ENCODE measurements at places on chromosomes 3 and 15.

- no peak for DNase-seq
These were observed 72.9 kb downstream of the MOBP start for GRCh38 chr3:39540162-39540921.

DNA sequence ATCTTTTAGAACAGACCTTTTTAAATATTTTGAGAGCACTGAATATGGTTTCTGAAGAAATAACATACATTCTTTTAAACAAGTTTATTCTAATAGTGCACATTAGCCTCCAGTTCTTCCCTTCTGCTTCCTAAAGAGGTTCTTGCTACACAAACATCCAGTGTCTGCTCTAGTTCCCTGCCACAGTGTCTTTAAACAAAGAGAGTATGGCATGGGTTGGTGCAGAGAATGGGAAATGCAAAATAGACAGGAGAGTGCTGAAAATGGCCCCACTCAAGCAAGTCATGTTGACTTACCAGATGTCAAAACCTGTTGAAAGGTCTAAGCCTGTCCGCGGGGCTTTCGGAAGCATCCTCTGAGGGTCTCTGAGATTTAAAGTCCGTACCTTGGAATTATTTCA is 72.1 kb upstream of the RPL35A start:
- DNase-seq, result no peak

DNA sequence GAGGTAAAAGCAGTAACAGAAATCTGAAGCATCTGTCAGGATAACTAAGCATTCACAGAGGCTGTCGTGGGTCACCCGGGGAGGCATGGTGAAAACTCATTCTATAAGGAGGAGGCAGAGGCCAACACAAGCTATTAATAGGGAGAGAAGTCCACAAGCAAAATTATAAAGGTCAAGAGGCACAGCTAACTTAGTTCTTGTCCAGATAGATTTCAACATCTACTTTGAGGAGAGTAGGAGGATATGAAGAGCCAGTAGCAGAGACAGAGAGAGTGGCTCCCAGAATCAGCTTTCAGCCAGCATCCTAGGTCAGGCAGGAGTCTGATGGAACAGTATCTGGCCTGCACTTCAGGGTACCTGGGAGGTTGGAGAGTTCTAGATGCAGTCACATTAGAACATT is 95.3 kb downstream of the STAC start:
- no peak for DNase-seq

DNA sequence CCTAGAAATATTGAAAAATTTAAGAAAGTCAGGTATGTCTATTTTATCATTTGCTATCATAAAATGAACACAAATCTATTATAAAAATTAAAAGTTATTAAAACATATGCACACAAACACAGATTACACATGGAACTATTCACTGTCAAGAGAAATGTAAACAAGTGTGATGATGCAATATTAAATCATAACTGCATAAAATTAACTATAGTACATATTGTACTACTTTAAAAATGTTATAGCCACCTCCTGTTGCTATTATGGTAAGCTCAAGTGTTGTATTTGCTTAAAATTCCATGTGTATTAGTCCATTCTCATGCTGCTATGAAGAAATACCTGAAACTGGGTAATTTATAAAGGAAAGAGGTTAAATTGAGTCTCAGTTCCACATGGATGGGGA is 54.7 kb upstream of the CMC1 start:
- DNase-seq, result no peak

- no peak for DNase-seq
These were observed 251.0 kb upstream of the P2RY1 start for GRCh38 chr3:152583963-152584362.

DNA sequence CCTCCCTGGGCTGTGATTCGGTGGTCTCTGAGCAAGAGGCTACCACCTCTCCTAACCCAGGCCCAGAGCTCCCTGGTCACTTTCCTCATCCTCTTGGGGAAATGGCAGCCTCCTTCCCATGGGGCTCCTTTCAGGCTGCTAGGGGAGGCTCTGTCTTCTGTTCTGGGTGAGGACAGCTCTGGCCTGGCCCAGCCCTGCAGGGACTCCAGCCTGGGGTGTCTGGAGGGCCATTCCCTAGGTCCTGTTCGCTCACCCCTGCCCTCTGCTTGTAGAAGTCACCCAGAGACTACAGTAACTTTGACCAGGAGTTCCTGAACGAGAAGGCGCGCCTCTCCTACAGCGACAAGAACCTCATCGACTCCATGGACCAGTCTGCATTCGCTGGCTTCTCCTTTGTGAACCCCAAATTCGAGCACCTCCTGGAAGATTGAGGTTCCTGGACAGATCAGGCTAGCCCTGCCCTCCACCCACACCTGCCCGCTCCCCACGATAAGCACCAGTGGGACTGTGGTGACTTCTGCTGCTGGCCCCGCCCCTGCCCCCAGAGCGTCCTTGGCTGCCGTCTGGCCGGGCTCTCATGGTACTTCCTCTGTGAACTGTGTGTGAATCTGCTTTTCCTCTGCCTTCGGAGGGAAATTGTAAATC is 30.9 kb downstream of the PRKCD start:
- no peak for DNase-seq

- no peak for DNase-seq
These were observed 34.8 kb upstream of the CTSH start for GRCh38 chr15:78979456-78980320.

DNA sequence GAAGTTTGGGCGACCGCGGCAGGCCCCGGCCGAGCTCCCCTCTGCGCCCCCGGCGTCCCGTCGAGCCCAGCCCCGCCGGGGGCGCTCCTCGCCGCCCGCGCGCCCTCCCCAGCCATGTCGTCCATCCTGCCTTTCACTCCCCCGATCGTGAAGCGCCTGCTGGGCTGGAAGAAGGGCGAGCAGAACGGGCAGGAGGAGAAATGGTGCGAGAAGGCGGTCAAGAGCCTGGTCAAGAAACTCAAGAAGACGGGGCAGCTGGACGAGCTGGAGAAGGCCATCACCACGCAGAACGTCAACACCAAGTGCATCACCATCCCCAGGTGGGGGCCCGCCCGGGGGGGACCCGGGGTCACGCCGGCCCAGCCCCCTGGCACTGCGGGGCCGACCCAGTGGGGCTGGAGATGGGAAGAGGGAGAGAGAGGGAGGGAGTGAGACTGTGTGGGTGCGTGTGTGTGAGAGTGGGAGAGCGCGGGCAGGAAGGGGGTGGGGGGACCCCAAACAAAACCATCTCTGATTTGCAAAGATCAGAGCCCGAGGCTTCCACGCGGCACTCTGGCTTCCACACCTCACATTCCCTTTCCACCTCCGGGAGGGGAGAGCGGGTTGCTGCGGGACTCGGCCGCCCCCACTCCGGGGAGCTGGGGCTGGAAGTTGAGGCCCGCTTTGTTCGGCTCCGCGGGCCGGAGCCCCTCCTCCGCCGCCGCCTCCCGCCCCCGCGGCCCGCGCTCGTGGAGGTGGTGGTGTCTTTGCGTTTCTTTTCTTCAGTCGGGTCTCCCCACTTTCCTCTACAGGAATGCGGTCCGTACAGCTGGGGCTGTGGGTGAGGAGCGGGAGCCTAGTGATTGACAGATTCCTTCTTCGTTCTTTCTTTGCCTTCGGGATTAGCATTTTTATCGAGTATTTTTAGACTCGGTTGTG is 898 bp downstream of the SMAD3 start:
- DNase-seq, result no peak

DNA sequence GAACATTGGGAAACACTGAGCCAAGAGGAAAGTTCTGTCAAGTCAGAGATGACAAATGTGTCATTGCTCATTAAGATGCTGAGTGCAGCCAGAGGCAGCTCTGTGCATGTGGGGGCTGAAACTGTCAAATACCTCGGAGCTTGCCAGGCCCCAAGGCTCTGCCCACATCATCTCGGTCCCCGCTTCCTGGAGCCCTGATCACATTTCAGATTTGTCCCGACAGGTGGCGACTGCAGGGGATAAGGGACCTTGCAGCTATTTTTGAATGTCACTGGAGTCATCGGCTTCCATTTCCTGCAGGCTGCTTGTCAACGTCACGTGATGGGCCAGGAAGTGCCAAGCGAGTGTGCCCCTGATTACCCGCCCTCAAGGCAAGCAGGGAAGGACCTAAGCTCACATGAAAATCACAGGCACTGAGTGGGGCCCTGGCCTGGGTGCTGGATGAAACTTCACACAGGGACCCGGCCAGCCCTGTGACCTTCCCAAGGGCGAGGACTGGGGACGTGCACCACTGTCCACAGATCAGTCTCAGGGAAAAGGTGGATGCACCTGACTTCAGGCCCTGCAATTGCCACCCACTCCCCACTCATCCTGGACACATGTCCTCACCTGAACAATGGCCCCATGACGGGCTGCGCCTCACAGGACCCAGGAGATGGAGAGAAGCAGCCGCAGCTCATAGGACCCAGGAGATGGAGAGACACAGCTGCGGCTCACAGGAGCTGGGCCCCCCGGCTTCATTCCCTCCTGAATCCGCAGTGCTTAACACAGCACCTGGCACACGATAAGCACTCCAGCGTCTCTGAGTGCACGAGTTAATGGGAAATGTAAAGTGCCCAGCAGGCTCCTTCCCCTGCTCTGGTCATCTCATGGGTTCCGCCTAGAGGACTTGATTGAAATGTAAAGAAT is 73.4 kb downstream of the NUP210 start:
- DNase-seq, result peak; percentile 68

GRCh38 chr15:23854912-23855659 is 168.0 kb upstream of the NDN start:
- DNase-seq, result no peak

DNA sequence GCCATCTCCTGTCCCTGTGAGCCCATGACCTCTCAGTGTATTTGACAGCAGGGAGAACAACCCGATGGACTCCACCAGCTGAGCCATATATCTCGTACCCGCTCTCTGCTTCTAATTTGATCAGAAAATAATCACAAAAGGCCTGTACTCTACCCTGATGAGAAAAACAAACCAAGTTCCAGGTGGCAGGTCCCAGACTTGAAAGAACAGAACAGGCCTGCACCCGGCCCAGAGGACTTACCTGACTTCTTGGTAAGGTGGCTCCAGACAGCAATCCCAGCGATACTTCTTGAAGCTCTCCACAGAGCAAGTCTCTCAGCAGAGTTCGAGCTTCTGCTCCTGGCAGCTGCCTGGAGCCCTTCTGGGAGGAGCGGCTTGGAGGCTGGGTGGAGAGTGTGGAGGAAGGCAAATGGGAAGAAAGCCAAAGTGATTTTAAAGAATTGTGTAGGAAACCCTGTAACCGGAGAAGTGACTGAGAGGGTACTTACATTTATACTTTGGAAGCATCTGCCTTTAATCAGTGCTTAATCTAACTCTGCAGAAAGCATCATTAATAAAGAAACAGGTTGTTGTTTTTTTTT is 91.6 kb downstream of the SCN11A start:
- no peak for DNase-seq

DNA sequence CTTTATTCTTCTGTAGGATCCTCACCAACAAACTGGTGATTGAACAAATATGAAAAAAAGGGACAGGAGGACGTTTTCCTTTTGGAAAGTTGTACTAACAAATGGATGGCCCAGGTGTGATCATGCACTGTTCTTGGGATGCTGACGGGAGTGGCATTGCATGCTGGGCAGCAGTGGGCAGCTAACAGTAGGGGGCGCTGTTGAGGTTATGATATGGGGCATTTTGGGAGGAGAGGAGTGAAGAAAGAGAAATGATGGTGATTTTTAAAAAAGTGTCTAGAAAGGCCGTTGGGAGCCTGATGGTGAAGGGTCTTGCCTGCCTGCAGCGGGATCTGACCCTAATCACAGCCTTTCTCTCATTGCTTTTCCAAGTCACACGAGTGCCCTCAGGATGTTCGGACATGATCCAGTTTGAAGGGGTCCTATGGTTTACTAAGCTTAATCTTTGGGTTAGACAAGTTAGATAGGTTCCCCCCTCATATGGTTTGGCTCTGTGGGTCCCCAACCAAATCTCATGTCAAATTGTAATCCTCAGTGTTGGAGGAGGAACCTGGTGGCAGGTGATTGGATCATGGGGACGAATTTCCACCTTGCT is 46.2 kb upstream of the PRTG start:
- DNase-seq, result peak; percentile 33

- DNase-seq, result no peak
These were observed 84.2 kb downstream of the NEDD4 start for GRCh38 chr15:55909036-55909811.
